ENCODE measurements at places on chromosomes 6 and 20.

GRCh38 chr6:155013457-155013876 is 18.4 kb downstream of the TIAM2 start:
- no peak for DNase-seq

DNA sequence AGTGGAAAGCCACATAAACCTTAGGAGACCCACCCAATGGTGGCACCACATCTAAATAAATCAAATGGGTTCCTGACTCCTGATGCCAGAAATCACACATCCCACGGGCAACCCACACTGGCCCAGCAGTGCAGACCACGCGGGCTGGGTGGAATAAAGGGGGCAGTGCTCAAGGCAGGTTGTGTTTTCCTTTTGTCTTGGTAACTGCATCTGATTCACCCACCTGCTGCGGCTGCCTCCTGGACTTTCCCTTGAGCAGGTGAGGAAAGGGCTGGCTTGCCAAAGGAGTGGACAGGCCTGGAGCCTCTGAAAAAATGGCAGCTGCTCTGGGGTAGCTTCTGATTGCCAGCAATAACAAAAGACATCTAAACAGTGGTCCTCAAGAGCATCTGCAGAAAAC is 119.5 kb upstream of the KCNK16 start:
- DNase-seq, result no peak

DNA sequence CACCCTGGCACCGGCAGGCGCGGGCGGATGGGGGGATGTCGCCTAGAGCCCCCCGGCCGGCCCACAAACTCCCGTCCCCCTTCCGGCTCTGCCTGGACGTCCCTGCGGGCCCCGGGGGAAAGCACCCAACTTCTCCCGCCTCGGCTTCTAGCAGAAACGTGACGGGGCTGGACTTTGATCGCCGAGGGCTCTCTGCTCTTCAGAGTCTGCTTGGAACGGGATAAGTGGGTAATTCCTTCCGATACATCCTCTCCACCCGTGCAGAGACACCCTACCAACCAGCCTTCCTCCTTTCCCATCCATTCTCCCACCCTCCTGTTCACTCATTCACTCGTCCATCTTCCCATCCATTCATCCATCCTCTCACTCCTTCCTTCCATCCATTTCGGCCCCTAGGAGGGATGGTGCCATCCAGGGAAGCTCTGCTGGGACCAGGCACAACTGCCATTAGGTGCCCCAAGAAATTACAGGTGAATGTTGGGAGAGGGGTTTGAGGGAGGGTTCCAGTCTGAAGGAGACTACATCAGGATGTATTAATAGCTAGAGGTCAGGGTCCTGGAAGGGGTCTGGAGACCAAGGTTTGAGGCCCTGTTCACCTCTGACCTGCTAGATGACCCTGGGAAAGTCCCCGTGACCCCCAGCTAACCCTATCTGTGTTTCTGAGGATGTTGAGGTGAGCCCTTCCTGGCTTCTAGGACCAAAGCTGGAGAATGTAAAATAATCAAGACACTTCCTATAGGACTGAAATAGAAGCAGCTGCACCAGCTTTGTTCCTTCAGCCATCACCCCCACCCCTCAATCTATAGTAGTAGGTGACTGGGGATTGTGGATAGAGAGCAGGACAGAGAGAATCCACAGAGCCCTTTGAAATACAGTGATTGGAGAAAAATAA is 538 bp downstream of the TTLL9 start:
- no peak for DNase-seq

DNA sequence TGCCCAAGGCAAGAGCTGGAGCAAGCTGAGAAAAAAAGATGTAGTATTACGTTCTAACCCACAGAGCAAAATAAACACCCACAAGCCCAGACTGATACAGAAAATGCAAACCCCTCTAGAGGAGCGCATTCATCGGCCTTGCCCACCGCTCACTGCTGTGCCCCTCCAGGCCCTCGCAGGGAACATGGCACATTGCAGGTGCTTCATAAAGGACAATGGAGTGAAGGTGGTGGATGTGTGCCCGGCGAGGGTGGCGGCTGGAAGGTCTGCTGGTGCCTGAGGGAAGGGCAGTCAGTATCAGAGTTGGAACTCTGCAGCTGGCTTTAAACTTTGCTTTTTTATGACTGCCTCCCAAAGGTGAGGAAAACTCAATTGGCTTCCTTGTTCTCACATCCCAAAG is 18.5 kb upstream of the IRF4 start:
- DNase-seq, result no peak

DNA sequence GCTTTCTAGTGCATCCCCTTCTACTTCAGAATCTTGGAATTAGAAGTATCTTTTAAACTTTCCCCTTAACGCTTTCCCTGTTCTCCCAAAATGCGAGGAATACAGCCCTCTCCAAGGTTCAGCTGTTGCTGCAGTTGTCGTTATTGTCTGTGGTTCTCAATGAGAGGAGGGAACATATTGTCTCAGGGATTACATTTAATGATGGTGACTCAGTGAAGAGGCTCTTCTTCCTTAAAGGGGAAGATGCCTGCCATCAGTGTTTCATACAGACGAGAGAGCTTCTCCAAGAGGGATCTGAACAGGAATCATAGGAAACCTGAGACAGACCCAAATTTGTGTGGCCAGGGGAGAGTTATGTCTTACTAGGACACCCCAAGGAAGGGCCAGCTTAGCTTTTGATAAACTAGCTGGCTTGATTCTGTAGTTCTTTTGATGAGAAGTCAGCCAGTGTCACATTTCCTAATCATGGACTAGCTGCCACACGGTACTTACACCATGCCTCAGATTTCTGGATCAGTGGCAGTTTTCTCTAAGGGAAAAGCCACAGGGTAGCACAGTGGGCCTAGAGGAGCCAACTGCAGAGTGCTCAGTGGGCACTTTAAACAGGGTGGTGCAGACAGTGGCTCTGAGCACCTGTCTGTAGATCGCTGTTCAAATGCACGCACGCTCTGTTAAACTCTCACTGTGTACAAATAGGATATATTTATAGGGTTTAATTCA is 59.7 kb upstream of the TMEM181 start:
- DNase-seq, result no peak

GRCh38 chr6:10084111-10084986 is 330.5 kb downstream of the TFAP2A start:
- no peak for DNase-seq

DNA sequence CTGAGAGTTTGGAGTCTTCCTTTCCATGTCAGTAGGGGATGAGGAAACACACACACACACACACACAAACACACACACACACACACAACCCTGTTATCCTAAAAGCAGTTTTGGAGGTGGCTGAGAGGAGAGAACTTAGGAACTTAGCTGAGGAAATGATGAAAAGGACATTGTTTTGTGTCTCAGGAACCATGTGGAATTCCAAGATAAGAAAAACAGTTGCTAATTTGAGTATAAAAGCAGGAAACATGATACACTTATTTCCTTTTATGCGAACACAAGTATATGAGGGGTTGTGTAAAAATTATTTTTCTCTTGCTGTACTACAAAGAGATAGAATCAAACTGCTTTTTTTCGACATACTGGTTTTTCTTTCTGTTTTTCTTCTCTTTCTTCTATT is at the start of gene MYCT1:
MYCT1 (plus strand) TSS at position 264 of the 400 bp plus-strand sequence; CDS start at position 270, 6 bp downstream.
- DNase-seq, result no peak
